ENCODE measurements at places on chromosomes 5 and 9.
A peak's percentile ranks its signal among the peaks of the same experiment; 100 is the strongest.

- no peak for DNase-seq
These were observed 18.6 kb upstream of the AGXT2 start for GRCh38 chr5:35066260-35066795.

GRCh38 chr5:2015124-2015848 lies 132.6 kb upstream of the IRX4 start:
- DNase-seq = no peak

- no peak for DNase-seq
These were observed 48.7 kb upstream of the CTSL start for GRCh38 chr9:87676976-87677775.

GRCh38 chr9:131275332-131276093 lies 797 bp downstream of the FAM78A start:
- DNase-seq = no peak

DNA sequence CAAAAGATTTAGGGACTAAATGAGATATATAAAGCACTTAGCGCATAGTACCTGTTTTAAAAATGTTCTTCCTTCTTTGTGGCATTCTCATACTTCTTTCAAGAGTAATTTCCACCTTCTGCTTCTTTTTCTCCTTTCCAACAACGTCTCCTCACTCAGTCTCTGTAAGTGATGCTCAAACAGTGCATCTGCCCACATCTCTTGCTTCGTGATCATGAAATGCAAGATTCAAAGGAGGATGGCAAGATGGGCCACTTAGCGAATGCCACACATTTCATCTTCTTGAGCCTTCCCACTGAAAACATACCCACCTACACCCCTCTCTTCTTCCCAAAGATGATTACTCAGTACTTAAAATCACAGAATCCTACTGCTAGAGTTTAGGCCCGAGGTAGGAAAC lies 36.9 kb downstream of the MACIR start:
- DNase-seq = no peak

GRCh38 chr9:85142496-85142911 lies 473.0 kb downstream of the NTRK2 start:
- no peak for DNase-seq

- no peak for DNase-seq
These were observed 588.9 kb downstream of the NR2F1-AS1 start for GRCh38 chr5:92992073-92992472.

DNA sequence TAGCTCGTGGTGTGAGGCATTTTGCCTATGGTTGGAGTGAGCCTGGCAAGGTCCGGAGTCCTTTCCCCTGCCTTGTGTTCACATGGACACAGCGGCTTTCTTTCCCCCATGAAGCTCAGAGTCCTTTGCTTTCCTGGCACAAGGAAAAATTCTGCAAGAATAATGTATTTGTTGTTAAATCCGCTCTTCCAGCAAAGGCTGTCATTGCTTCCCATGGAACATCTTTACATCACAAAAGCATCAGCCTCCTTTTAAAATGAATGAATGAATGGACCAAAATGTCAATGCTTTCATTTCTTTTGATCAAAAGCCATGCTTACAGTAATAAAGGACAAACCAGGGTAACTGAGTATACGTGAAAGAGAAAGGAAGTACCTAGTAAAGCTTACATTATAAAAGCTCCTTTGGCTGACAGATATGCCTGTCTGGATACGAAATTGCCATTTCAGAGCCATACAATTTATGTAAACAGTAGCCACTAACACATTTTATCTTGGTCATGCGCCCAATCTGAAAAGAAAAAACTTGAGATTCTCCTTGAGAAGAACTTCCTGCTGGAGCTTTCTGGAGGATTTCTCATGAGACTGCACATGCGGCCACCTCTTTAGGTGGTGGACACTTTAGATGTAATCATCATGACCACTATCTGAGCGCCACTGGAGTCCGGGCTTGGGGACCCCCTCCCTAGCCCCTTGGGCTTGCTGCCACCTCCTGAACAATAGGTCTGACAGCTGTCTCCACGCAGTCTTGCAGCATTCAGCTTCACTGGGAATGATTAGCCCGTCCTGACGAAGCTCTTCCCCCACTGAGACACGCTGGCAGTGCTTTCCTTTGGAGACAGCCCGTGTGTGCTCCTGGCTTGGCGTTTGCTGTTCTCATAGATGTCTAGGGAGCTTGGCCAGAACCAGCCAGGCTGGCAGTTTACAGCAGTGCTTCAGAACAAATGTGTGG lies 355.9 kb downstream of the ADAMTS6 start:
- no peak for DNase-seq

- no peak for DNase-seq
These were observed 169.2 kb downstream of the NR3C1 start for GRCh38 chr5:143234162-143234842.

DNA sequence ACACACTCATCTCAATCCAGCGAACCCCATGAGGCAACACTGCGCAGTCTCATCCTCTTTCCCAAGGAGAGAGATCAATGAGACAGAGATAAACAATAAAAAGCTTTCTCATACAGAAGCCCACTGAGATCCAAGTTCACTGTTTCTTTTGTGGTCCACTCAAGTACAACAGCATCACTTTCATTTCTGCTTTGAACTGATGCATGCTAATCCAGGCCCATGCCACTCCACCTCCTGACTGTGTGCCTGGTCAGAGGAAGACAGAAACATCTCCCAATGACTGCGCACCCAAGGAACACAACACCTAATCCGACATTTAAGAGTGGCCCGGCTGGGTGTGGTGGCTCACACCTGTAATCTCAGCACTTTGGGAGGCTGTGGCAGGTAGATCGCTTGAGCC lies 104.0 kb downstream of the SERINC5 start:
- DNase-seq = no peak

- peak; percentile 19 for DNase-seq
These were observed 18.5 kb downstream of the DDX31 start for GRCh38 chr9:132651259-132651658.

GRCh38 chr5:82772281-82772680 lies 304.9 kb downstream of the TMEM167A start:
- no peak for DNase-seq

GRCh38 chr5:42767491-42768105 lies 11.0 kb downstream of the CCDC152 start:
- peak; percentile 21 for DNase-seq

DNA sequence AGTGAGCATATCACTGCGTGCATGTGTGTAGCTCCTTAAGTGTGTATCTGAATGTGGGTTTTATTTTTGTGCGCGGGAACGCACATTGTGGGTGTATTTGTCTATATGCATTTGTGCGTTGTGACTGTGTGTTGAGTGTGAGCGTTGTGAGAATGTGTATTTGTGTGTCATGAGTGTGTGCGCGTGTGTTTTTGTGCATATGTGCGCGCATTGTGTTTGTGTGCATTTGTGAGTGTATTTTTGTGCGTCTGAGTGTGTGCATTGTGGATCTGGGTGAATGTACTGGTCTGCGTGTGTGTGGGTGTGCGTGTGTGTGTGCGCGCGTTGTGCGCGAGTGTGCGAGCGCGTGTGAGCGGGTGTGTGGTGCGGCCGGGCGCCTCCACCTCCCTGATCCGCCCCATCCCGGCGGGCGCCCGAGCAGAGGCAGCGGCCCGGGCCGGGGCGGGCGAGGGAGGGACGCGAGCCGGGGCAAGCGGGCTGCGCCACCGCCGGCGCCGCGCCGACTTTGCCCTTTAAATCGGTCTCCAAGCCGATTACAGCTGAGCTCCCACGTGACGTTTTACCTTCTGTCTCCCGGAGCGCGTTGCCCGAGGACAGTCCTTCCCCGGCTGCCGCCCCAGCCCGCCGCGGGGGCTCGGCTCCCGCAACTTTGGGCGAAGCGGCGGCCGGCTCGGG lies at the start of gene RASGRF2:
Gene RASGRF2 (plus strand): TSS at position 596 of the 675 bp plus-strand sequence. CDS start 376 bp downstream, outside the sequence.
- DNase-seq = peak; percentile 87

DNA sequence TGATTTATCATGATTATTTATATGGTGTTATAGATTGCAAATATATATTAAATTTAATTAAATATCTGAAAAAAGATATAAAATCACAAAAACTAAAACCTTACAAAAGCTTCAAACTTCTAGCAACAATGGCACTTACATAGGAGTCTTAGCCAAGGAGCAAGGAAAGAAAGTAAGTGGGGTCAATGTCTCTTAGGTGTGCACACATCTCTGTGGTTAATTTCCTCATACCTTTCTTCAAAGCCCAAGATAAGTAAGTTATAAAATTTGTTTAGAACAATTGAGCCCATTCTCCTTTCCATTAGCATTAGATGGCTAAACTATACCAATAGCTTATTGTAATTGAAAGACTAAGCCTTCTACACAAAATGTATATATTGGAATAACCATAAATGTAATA lies 161.6 kb upstream of the PDE4D start:
- DNase-seq = no peak

- no peak for DNase-seq
These were observed 577.2 kb upstream of the ZNF608 start for GRCh38 chr5:125323613-125324012.

DNA sequence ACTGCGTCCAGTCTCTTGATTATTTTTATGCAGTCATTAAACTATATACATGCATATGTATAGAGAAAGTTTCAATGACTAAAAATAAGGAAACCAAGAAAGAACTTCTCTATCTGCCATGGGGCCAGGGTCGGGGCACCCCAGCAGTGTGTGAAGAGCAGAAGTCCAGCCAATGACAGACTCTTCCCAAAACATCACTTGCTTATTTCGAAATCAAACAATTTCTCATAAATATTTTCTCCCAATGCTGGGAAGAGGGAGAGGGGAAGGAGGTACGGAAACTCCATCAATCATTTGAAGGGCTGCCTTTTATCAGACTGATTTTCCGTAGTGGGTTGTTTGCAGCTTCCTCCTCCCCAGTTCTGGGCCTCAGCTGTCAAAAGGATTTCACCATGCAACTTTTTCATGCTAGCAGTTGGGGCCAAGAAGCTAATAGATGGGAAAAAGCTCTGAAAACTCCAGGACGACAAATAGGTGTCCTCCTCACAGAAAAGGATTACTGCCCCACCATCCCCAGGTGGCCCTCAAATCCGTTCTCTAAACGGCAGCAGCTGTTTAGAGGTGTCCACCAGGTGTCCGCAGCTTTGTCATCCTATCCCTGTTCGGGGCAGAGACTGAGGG lies 617 bp upstream of the FPGS start:
- no peak for DNase-seq

DNA sequence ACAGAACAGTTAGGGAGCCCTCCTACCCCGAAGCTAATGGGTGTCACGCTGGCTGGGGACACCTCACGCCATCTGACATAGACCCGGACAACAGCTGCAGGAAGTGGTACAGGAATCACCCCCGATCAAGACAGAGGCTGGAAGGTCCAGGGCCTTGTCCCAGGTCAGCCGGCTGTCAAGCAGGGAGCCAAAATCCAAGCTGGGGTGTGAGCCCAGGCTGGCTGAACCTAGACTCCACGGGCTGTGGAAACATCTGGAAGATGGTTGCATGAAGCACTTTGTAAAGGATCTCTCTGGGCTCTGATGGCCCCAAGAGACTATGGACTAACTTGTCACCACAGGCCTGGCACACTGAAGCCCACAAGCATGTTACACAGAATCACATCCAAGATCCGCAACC lies 68.9 kb upstream of the STXBP1 start:
- DNase-seq = no peak

DNA sequence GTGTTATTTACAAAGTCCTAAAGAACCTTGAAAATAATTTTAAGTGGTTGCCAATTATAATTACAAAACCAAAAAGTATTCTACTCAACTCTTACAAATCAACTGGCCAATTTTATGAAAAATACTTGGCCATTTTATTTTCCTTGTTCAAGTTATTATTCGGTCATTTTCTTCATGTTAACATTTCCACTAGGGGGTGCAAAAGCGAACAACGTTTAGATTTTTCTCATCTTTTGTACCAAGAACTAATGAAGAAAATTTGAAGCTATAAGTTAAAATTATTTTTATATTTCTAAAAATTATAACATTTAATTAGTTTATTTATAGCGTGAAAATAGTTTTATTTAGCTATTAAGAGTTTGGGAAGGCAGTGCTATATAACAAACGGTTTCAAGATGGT lies 1453.3 kb downstream of the MAT2B start:
- no peak for DNase-seq

DNA sequence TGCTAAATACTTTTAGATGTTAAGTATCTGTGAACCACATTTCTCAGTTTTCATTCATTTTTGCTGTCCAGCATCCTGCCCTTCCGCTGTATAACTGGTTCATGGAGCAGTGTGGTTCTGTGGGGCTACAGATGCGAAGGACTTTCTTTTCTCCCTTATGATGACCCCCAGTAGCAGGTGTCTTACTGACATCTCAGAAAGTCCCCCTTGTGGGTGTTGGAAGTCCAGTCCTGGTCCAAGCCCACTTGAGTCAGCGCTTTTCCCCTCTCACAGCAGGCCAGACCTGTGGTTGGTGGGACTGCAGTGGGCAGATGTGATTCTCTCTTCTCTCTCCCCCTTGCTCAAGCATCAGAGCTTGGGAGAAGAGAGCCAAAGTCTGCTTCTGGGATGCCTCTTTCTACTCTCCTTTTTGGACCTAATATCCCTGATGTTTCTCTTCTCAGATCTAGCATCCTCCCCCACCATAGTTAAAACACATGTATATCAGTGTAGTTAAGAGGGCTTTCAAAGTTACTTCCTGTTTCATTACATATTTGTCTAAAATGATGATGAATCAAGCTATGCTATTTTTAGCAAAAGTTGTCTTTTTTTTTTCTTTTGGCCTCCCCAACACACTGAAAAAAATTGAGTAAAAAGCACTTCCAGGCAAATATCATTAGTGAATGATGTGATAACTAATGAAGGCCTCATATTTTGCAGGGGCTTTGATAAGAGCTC lies 119.5 kb upstream of the ZNF618 start:
- DNase-seq = no peak

DNA sequence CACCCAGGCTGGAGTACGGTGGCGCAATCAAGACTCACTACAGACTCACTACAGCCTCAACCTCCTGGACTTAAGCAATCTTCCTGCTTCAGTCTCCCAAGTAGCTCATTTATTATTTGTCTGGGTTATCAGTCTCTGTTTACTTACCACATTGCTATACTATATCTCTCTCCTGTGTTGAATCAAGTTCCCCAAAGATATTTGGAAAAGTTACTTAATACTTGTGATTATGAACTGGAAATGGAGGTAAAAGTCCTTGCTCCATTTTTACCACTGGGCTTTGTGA lies 55.6 kb downstream of the ANGPTL2 start:
- DNase-seq = no peak

- peak; percentile 52 for DNase-seq
These were observed 1.0 kb upstream of the CACFD1 start for GRCh38 chr9:133458643-133459312.

DNA sequence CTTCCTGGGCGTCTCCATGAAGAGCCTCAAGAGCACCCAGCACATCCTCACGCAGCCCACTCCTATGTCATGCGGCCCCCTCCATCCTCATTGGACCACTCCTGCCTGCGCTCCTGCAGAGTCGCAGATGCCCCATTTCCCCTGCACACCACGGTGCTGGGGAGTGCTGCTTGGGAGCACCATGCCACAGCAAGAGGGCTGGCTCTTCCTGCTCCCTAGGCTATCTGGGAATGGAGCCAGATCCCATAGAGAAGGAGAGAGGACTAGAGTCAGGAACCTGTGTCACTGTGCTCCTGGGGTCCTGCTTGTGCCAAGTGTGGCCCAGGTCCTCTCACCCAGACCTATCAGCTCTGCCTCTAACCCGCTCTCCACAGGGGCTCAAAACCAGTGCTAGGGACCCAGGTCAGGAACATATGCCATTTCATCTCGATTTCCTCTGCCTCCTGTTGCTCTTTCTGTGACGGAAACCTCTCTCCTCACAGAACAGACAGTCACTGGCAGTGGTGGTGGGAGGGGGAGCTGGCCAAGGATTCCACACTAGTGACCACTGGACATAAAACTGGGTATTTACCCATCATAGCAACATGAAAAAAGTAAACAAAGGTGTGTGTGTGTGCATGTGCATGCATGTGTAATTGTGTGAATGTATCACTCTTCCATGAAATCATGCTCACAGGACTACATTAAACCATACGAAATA lies 178.4 kb downstream of the TTLL11 start:
- no peak for DNase-seq

Data from SK-N-SH (cell line).